Left ventricle myocardium inferior (tissue), 1 donor: ENCODE measurements at places on chromosomes 3 and 15. TPM values are rescaled to one million over a fixed set of nuclear protein-coding genes. Genes with fewer than 3 reads are reported as not detected.

GRCh38 chr3:140630366-140630765 is 47.5 kb upstream of the TRIM42 start:
- no peak overlapping the region for H3K27ac ChIP-seq
- H3K27me3 ChIP-seq, result no peaks in the 10 kb centered on the region
- no peak for DNase-seq
- no peak overlapping the region for H3K4me3 ChIP-seq
- H3K36me3 ChIP-seq, result no peaks in the 10 kb centered on the region

DNA sequence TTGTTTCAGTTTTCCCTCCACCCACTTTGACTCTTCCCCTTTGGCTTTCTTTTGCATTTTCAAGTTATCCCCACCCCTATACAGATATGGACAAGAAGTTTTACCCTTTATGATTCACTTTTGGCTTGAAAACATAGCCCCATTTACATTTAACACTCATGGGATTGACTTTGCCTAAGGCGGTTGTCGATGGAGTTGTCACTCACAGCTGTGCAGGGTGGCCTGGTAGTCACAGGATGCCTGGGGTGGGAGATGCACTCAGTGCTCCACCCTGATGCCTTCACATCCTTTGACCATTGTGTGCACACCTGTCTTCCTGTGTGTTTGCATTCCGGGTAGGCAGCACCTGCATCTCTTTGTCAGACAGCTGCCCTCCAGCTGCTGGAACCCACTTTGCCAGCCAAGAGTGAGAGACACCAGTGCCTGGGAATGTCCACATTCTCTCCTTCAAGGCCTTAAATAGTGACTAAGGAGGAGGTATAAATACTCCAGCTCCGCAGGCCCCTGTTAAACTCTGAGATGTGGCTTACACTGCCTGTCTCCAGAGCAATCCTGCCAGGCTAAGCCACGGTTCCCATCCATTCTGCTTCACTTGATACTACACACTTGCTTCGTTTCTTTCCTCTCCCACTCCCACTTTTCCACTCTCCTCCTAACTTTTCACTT is 191.5 kb upstream of the SLC24A5 start:
- H3K27me3 ChIP-seq, result no peaks in the 10 kb centered on the region
- H3K27ac ChIP-seq, result no peak overlapping the region
- no peaks in the 10 kb centered on the region for H3K4me1 ChIP-seq

- H3K4me1 ChIP-seq, result peaks cover 32% of the 10 kb centered on the region
- no peak overlapping the region for H3K4me3 ChIP-seq
- peak overlapping the region; percentile 33 for H3K27ac ChIP-seq
- DNase-seq, result peak; percentile 43
- no peaks in the 10 kb centered on the region for H3K36me3 ChIP-seq
Observed at GRCh38 chr3:71681224-71681668, 44.0 kb downstream of the EIF4E3 start.

The ILDR1 gene
- total RNA-seq, result 0.33 TPM
